GM12864 (cell line): ENCODE measurements at places on chromosomes 1 and 21.

DNA sequence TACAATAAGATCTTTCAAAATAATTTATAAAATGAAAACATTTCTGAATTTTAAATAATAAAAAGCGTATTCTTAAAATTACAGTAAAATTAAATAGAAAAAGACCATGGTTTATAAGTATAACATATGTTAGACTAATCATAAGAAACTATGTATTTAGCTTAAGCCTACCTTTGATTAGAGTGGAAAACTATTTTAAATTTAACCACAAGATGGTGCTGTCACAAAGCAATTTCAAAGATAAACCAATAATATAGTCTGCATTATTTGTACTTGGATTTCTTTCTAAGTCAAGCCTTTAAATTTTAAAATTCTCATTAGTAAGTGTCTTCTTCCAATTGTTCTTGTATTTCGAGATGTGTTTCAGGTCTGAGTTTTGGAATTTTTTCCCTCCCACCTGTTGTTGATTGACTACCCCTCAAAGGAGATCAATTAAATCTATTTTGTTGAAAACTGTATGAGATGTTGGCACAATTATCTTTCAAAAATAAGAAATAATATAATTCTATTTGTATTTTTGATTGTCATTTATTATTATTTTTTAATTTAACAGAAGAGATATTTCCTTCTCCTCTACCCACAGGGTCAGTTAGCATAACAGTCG is 459.8 kb downstream of the KCNT2 start:
- DNase-seq: no peak

- no peak for DNase-seq
These were observed 91.6 kb downstream of the GALNT2 start for GRCh38 chr1:230158415-230159291.

GRCh38 chr1:67647814-67648358 is 37.1 kb upstream of the GADD45A start:
- no peak for DNase-seq

DNA sequence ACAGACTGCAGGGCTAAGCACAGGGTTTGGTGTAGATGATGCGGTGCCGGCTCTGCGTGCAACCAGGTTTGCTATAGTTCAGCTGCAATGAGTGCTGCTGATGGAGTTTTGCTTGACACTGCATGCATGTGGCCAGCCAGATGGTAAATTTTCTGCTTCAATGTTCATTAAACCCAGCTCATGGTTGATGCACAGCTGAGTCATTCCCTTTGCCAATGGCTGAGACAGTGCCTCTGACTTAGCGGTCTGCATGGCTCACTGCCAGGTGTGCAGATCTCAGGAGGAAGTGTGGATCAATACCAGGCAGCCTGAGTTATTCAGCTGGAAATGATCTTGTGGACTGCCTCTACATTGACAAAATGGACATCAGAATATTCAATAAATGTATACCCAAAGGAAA is 172.7 kb upstream of the ZP4 start:
- no peak for DNase-seq

DNA sequence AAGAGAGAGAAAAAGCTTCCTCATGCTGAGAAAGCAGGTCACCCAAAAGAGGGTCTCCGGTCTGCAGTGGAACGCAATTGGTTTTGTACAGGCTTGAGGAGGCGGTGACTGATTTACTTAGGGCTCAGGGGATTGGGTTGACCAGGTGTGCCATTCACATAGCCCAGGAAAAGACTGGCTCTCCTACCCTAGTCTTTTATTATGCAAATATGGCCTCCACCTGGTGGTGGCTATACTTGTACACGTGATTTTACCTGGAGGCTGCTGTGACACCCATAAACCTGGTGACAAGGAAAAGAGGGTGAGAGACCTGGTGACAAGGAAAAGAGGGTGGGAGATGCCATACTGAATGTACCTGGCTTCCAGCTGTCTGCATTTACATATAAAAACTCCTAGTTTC is 49.9 kb downstream of the DNTTIP2 start:
- no peak for DNase-seq

GRCh38 chr1:179445593-179445992 is 79.8 kb downstream of the AXDND1 start:
- DNase-seq: no peak

- DNase-seq: no peak
These were observed 291.6 kb downstream of the PTBP2 start for GRCh38 chr1:97013136-97013535.

GRCh38 chr1:108719656-108720435 is 7.1 kb downstream of the FNDC7 start:
- no peak for DNase-seq

DNA sequence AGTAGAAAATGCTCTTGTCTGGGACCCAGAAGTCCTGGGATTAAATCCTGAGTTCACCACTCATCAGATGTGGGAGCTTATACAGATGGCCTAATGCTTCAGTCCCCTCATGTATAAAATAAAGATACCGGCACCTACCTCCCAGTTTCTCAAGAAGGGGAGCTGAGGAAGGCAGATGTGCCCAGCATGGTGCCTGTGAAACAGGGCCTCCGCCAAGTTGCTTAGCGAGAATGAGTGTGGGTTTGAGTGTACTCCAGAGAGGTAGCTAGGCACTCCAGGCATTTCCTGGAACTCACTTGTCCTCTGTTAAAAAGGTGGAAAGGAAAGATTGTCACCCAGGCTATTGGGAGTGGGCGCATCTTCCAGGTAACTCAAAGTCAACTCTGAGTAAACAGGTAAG is 37.8 kb downstream of the IER5 start:
- no peak for DNase-seq

DNA sequence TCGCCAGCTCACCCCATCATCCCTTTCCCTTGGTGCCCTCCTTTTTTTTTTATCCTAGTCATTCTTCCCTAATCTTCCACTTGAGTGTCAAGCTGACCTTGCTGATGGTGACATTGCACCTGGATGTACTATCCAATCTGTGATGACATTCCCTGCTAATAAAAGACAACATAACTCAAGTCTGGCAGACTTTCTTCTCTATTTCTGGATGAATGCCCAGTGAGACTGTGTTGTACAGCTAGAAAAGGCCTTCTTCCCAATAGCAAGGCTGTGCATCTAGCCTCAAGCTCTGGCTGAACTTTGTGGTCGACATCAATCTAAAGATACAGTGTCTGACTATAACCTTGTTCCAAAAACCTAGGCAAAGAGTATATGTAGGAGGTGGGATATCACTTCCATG is 6.4 kb downstream of the IL24 start:
- DNase-seq: no peak

DNA sequence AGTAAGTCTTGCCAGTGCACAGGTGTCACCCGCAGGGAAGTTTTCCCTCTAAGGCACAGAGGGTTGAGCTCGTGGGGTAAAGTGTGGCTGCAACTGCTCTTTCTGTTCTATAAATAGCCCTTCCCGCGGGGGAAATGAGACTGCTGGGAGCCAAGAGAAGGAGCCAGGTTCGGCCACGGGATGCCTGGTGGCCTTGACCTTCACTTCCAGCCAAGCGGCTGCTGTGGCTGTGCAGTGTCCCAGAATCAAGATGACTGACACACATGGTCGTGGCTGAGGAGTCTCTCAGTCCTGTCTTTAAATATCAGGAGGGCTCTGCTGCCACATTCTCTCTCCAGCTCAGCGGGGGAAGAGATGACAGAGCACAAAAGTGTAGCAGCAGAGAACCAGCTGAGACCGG is 154.1 kb upstream of the VAMP3 start:
- no peak for DNase-seq

DNA sequence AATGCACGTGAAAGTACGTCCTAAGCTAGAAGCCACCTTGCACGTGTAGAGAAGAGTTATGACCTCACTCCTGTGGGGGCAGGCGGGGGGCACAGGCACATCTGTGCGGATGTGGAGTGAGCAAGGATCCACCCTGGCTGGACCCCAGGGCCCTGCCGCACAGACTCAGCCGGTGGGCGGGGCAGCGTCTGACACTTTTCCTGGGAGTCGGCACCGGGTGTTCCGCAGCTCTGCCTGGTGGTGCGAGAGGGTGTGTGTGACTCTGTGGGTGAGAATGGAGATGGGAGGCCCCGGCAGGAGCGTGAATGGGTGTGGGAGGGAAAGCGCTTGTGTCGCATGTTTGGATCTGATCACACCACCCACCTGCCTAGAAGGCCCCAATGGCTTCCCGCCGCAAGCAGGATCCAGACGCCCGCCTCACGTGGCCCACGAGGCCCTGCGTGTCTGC is 29.5 kb downstream of the RAP1GAP start:
- no peak for DNase-seq

GRCh38 chr1:170714163-170714562 is 50.2 kb downstream of the PRRX1 start:
- DNase-seq: no peak

GRCh38 chr1:155910621-155911121 is 478 bp downstream of the RIT1 start:
- DNase-seq: no peak

DNA sequence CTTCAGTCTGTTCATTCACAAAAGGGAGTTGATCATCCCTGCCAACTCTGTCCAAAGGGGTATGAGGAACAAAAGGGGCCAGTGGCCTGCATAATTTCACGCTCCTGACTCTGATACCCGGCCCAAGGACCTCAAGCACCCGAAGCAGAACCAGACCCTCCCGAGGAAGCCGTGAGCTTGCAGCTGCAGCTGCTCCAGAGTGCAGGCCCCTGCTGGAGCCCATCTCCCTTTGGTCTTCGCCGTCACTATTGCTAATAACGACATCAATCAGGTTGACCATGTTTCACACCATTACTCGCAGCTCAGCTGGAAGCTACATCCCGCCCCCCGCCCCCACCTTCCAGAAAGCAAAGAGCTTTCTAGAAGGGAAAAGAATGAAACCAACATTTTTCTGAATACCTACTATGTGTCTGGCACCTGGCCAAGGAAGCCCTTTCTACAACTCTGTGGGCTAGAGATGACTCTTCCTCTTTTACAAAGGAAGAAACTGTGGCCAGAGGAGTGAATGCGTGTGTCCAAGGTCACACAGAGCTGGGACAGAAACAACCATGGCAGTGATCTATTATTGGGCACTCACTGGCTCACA is 5.5 kb downstream of the NKAIN1 start:
- DNase-seq: no peak

GRCh38 chr21:38688068-38688467 is 117.7 kb upstream of the ETS2 start:
- no peak for DNase-seq

DNA sequence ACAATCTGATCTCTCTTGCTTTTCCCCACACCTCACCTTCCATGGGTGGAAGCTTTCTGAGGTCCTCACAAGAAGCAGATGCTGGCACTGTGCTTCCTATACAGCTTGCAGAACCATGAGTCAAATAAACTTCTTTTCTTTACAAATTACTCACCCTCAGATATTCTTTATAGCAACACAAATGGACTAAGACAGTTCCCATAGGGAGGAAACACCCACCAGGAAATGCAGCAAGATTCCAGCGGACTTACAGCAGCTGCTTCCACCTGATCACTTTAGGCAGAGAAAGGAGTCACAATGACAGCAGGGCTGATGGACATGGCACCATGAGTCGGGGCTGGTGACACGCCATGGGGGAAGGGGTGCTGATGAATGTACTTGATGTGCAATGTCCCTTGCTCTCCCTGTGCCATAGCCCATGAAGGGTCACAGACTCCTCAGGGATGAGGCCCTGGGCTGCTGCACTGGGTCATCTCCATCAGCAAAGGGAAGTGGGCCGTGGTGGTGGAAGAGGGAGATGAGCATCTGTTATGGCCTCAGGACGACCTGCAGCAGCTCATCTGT is 53.9 kb downstream of the PRSS38 start:
- no peak for DNase-seq

DNA sequence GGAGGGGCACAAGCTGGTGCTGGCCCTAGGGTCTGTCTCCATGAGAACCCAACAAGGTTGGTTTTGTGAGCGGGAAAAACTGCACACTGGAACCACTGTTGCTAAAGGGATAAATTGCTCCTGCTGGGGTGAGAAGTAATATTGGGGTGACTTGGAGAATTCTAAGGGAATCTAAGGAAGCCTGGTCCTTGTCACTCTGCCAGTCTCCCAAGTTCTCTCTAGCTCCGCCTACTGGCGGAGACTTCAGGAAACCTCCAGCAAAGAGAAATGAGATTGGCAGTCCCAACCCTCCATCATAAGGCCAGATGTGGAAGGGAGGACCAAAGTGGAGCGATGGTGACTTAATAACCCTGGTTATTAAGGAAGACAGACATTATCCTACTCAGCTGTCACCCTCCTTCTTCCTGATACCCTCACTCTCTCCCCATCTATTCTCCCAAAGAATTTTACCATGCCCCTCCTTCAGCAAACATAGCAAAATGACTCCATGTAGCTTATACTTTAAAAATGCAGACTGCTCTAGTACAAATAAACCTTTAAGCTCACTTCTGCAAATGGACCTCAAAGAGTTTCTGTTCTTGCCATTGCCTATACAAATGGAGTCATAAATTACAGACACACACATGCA is 2.7 kb downstream of the LCE1F start:
- no peak for DNase-seq

- no peak for DNase-seq
These were observed 1.1 kb upstream of the KPNA6 start for GRCh38 chr1:32106663-32107275.

DNA sequence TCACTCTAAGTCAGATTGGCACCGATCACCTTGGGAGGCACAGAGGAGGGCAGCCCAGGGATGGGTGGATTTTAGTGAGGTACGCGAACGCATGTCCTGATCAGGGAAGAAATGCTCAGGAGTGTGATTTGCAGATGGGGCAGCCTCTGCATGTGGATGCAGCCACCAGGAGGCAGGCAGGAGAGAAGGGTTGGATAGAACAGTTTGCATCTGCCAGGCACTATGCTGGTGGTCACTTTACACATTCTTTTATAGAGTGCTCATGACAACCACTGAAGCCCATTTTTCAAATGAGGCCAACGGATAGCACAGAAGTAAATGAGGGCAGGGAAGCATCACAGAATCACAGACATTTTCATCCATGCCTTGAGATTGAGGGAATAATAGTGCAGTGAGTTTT is 5.7 kb downstream of the LAMB3 start:
- no peak for DNase-seq

- no peak for DNase-seq
These were observed 202.3 kb upstream of the CACYBP start for GRCh38 chr1:174797398-174797797.

GRCh38 chr21:45320261-45321025 is 32.7 kb upstream of the POFUT2 start:
- DNase-seq: no peak

- DNase-seq: no peak
These were observed 286.6 kb downstream of the COL11A1 start for GRCh38 chr1:102821707-102822106.

DNA sequence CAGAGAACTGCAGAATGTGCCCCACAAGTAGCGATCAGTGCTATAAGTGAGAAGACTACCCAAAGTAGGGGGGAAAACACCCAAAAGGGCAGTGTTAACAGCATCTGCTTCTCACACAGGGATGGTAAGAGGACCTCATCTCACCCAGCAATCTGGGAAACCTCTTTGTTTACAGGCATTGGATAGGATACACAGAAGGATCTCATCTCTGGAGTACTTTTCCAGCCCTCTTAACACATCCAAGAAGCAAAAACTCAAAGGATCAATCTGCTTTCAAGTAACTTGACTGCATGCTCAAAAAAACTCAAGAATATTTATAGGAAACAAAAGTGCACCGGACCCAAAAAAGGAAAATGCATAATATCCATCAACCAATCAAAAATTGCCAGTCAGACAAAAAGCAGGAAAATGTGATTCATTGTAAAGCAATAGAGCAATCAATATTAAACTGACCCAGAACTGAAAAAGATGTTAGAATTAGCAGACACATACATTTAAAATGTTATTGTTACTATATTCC is 311.0 kb upstream of the CXADR start:
- no peak for DNase-seq

- DNase-seq: no peak
These were observed 13.5 kb downstream of the BCAR3 start for GRCh38 chr1:93668121-93668520.

- DNase-seq: no peak
These were observed 11.5 kb downstream of the PALMD start for GRCh38 chr1:99657213-99658030.

- no peak for DNase-seq
These were observed 26.1 kb upstream of the SMIM12 start for GRCh38 chr1:34885405-34886247.
